Thymus (tissue), 14 donors: ENCODE measurements at places on chromosomes 5 and 9.

- no peak for DNase-seq
- H3K4me3 ChIP-seq: no peak overlapping the region
- no peaks in the 10 kb centered on the region for H3K36me3 ChIP-seq
- H3K4me1 ChIP-seq: no peaks in the 10 kb centered on the region
Observed at GRCh38 chr5:59532979-59533729, 360.4 kb downstream of the PDE4D start.

DNA sequence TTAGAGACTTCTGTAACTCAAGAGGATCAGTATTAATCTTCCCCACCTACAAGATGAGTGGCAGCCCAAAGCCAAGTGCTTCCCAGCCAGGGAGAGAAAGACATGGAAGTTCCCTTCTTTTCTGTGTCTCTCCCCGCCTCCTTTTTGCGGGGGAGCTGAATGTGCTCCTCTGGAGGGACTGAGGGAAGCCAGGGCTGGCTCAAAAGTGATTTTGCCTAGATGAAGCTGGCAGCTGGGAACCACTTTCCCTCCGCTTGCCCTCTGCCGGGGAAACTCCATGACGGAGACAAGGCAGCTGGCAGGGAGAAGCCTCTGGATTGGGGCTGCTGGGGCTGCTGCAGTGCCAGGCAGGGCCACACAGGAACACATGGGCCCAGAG lies 24.4 kb downstream of the EGR1 start:
- H3K36me3 ChIP-seq: no peaks in the 10 kb centered on the region
- H3K27me3 ChIP-seq: peaks cover 43% of the 10 kb centered on the region
- H3K4me1 ChIP-seq: peaks cover 27% of the 10 kb centered on the region
- no peak overlapping the region for H3K4me3 ChIP-seq
- H3K27ac ChIP-seq: no peak overlapping the region
- no peak for DNase-seq

DNA sequence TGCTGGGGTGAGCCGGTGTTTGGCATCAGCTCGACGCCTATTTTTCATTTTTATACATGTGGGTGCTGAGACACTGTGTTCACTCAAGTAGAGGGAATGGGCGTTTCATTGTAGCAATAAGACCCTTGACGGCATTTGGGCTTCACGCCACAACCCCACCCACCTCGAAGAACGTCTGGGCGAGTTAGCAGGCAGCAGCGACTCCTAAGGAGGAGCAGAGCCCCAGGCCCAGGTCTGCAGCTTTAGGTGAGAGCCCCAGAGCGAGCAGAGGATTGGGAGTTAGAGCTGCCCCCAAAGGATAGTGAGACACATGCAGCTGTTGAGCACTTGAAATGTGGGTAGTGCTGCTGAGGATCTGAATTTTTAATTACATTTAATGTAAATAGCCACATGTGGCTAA lies 1.6 kb upstream of the ZFP62 start:
- no peaks in the 10 kb centered on the region for H3K4me1 ChIP-seq
- no peak for DNase-seq
- H3K4me3 ChIP-seq: no peak overlapping the region
- H3K27ac ChIP-seq: no peak overlapping the region
- H3K36me3 ChIP-seq: peaks cover 6% of the 10 kb centered on the region
- H3K27me3 ChIP-seq: no peaks in the 10 kb centered on the region

- no peak for DNase-seq
- no peaks in the 10 kb centered on the region for H3K4me1 ChIP-seq
- H3K4me3 ChIP-seq: no peak overlapping the region
- no peaks in the 10 kb centered on the region for H3K27me3 ChIP-seq
- no peaks in the 10 kb centered on the region for H3K36me3 ChIP-seq
- no peak overlapping the region for H3K27ac ChIP-seq
Observed at GRCh38 chr5:175853573-175854230, 17.7 kb upstream of the CPLX2 start.

DNA sequence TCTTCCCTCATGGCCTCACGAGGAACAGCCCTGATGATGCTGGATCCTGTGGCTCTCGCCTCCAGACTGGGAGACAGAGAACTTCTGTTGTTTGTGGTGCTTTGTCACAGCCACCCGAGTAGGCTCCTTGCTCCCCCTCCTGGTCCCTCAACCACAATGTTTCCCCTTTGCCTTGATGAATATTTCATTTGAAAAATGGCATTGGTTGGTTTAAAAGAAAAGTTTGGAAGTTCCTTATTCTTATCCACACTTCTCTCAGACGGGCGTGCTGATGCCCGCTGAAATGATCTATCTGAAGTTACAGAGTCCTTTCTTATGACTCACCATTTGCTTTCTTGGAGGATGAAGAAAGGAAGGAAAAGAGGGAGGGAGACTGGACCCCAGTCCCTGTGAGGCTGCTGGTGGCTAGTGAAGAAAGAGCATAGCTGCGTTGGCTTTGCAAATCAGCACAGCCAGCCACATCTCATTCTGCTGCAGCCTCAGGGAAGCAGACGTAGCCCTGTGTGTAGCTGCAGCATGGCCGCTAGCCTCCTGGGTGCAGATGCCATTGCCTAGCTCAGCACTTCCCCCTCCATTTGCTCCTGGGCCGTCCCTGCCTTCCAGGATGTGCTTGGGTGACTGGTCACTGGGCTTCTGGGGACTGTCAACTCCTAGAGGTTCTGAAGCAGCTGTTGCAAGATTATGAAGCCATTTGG lies 185.9 kb downstream of the ERCC6L2 start:
- no peak overlapping the region for H3K27ac ChIP-seq
- peaks cover 2% of the 10 kb centered on the region for H3K27me3 ChIP-seq
- H3K4me3 ChIP-seq: no peak overlapping the region
- no peaks in the 10 kb centered on the region for H3K36me3 ChIP-seq

DNA sequence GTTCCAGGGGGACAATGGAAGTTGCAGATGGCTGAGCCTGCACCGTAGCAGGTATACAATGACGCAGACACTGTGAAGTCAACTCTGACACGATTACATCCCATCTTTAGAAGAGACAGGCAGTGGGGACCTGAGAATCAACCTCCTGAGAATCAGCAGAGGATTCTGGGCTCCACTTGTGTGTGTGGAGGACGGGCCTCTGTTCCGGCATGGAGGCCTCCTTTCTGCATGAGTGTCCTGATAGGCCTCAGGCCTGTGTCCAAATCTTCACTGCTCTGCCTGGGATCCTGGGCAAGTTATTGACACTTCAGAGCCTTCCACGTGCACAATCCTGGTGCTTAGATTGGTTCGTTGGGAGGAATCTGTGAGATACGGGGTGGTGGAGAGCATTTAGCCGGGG lies 151.2 kb upstream of the COL5A1 start:
- no peak for DNase-seq
- H3K4me1 ChIP-seq: peaks cover 22% of the 10 kb centered on the region
- no peaks in the 10 kb centered on the region for H3K36me3 ChIP-seq
- no peak overlapping the region for H3K4me3 ChIP-seq
- no peaks in the 10 kb centered on the region for H3K27me3 ChIP-seq
